ENCODE measurements at places on chromosomes 5 and 9.
A peak's percentile ranks its signal among the peaks of the same experiment; 100 is the strongest.

- no peak for DNase-seq
Observed at GRCh38 chr5:174843263-174844250, 119.2 kb downstream of the MSX2 start.

DNA sequence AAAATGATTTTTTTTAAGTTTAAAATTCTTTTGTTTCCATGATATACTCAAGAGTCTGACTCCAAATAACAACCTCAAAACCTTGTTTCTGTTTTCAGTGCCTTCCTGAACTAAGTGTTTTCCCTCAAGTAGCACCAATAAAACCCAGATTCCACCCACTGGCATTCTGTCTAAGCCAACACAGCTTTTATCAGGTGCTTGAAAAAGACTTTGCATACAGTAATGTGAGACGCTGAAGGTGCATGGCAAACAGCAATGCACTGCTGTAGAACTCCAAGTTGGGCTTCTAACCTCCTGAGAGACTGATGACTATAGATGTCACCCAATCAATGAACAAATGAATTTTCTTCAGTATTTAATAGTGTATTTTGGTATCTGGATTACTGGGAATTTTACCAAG is 95.7 kb downstream of the NFIB start:
- DNase-seq = no peak

- DNase-seq = no peak
Observed at GRCh38 chr5:95734906-95735305, 3.8 kb downstream of the RHOBTB3 start.

DNA sequence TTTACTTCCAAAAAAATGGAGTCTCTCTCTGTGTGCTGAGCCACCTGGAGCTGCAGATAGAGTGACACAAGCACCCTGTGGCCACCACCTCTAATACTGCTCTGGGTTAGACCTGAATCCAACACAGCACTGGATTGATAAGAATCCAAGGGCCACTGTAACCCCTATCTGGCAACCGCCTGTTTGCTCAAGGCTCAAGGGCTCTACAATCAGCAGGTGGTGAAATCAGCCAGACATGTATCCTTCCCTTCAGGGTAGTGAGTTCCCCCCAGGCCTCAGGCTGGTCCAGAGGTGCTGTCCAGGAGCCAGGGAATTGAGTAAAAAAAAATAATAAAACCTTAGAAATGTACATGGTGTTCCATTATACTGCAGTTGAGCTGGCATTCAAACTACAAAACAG is 509.0 kb downstream of the KIF4B start:
- DNase-seq = no peak

- DNase-seq = no peak
Observed at GRCh38 chr9:86940774-86941173, 6.5 kb downstream of the GAS1 start.

GRCh38 chr5:93649234-93649900 is 66.3 kb downstream of the NR2F1 start:
- DNase-seq = no peak

- DNase-seq = no peak
Observed at GRCh38 chr5:73977146-73977545, 351.1 kb downstream of the ARHGEF28 start.

GRCh38 chr5:176812269-176813259 is 2.2 kb downstream of the UNC5A start:
- DNase-seq = no peak

DNA sequence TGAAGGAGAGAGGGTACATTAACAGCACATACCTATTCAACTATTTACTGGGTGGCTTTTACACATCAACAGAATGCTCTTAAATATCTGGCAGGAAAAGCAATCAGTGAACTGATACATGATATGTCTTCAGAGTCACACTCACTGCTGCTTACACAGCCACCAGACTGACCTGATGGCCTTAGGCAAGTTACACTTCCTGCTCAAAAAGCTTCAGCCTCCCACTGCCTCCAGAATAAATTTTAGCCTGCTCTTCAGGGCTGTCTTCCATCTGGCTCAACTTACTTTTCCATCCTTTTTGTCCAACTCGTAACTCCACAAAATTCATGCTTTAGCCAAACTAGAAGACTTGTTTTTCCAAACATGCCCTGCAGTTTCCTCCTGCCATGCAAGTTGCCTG is 10.7 kb downstream of the LOX start:
- DNase-seq = no peak

GRCh38 chr9:15403155-15403554 is 19.5 kb upstream of the SNAPC3 start:
- DNase-seq = no peak

DNA sequence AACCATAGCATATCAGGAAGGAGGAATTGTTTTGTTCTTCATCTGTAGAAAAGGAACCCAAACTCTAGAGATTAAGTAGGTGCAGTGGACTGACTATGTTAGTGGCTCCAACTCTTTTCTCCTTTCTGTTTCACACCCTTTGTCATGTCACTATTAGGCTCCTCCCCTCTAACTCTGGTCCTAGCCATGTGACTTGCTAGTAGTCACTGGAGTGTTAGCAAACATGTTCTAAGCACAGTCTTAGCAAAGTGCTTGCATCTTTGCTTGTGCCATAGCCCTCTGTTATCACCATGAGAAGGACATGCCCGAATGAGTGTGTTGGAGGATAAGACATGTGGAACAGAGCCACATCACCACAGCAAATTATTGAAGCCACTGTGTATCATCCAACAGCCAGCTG is 55.4 kb upstream of the PPP3R2 start:
- DNase-seq = no peak

GRCh38 chr5:131825404-131826013 is 28.7 kb upstream of the FNIP1 start:
- no peak for DNase-seq

DNA sequence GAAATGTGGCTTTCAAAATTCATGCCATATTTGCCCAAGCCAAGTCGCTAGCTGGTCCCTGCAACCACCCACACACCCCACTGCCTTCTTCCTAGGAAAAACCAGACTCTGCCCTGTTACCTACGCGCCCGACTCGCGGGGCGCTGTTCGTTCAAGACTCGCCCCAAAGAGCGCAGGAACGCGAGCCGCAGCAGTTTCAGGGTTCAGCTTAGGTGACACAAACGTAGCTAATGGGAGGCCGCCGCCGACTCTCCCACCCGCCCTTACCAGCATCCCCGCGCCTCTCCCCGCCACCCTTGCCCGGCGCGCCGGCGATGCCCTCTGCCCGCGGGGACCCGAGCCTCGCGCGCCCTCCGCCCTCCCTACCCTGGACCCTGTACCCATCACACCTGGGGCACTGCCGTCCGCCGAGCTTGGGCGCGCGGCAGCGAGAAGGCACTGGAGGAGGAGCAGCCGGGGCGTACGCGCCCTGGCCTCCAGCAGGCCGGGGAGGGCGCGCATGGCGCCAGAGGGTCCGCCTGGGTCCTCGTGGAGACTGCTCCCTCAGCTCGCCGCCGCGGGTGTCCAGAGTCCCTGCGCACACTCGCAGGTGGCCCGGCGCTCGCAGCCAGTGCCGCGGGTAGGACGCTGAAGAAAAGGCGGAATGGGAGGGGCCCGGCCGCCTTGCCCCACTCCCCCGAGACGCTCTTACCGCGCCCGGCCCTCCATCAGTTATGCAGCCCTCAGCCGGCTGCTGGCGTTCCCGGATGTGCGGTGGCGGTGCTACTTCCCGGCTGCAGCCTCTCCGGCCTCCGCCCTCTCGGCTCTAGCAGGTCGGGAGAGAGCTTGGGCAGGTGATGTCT is at the start of gene EMB:
Gene EMB (minus strand): TSS at position 638 of the 842 bp plus-strand sequence. CDS start 137 bp downstream, at position 501.
- peak; percentile 92 for DNase-seq

DNA sequence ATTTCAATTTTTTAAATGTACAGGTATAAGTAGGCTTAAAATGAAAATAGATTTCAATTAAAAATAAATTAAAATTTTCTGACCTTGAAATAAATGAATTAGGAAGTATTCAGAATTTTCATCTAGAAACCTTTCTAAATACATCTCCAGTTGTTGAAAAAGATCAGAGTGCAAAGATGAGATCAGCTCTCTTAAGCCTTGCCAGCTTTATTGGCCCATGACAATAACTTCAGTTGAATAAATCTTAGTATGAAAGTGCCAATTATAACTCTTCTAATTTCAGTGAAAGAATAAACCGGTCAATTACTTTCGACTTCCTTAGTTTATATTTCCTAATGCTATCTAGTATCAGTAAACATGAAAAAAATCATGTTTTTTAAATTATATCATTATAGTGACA is 117.4 kb downstream of the FBXL17 start:
- DNase-seq = no peak

DNA sequence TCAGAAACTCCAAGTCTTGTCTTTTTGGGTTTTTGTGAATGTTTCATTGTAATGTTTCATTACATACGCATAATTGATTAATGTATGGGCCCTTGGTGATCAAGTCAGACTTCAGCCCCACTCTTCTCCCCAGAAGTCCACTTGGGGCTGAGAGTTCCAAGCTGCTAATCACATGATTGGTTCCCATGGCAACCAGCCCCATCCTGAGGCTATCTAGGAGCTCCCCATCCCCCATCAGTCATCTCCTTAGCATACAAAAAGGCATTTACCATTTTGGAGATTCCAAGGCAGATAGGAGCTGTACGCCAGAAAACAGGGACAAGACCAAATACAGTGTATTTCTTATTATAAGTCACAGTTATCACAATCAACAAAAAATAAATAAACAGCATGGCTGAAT is 22.9 kb upstream of the SYK start:
- no peak for DNase-seq

GRCh38 chr5:33415811-33416354 is 24.9 kb upstream of the TARS1 start:
- no peak for DNase-seq

DNA sequence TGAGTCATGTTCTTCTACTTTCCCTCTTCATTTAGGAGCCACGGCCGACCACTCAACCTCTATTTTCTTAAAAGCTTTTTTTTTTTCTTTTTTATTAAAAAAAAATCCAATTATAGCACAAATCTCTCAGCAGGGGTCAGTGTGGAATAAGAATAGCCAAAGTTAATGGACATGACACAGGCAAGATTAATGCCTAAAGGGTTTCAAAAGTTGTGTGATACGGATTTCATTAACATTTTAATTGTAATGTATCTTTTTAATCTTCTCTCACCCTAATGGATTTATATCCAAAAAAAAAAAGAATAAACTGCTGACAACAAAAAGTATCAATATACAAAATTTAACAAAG is 5.4 kb downstream of the NACC2 start:
- DNase-seq = peak; percentile 66

DNA sequence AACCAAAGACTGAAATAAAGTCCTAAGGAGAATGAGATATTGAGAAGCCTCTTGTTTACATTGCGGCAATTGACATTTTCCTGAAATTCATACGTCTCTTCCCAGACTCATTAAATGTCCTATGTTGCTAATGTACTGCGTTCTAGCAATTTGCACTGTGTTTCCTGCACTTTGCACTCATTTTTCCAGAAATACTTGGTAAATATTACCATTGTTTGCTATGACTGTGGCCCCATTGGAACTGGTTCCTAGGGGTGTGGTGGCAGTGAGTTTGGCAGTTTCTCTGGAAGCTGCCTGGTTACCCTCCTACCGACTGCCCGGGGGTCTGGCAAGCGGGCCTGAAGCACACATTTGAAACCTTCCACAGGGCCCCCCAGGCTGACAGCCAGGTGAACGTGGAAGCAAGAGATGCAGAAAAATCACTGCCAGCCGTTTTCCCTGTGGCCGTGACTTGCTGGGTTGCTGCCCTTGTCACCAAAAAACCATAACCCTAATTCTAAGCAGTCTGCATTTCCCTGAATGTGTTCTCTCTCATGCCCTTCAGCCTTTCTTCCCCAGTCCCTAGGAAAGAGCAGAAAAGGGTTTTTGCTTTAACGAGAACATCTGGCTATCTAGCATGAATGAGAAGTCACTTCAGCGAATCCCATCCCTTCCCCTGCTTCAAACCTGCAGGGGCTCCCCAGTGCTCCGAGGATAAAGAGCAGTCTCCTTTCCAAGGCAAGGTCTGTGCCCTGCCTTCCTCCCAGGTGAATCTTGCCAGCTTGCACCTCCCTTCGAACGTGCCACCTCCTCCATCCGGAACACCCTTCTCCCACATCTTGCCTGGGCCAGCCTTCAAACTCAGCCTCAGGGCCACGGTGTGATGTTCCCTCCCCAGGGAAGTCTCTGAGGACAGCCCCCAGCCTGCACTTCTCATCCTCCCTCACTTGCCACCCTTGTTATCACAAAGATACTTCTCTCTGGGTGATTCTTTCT is 84.2 kb downstream of the AK8 start:
- no peak for DNase-seq

GRCh38 chr9:126488881-126489404 is 124.8 kb upstream of the LMX1B start:
- no peak for DNase-seq

DNA sequence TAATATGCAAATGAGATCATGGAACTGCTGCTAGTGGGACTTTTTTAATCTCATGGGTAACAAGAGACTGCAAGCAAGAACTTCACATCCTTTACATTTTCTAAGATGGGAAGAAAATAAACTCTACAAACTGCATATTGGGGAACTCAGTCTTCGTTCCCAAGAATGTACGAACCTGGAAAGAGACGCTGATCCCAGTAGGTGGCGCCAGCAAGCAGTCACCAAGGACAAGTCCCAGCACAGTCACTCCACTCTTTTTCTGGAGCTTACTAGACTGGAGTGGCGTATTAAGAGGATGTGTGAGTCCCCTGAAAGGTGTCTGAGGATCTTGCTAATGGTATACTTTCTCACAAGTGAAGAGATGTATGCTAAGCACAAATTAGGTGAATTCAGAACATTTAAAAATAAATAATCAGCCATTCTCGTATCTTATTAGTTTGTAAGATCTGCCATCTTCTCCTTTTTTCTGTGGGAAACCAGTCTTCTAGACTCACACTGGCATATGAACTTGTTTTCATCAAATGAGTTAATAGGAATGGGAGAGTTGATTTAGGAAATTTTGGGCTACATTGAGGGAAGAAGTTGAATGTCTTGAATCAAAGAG is 16.0 kb upstream of the PUM3 start:
- DNase-seq = no peak

DNA sequence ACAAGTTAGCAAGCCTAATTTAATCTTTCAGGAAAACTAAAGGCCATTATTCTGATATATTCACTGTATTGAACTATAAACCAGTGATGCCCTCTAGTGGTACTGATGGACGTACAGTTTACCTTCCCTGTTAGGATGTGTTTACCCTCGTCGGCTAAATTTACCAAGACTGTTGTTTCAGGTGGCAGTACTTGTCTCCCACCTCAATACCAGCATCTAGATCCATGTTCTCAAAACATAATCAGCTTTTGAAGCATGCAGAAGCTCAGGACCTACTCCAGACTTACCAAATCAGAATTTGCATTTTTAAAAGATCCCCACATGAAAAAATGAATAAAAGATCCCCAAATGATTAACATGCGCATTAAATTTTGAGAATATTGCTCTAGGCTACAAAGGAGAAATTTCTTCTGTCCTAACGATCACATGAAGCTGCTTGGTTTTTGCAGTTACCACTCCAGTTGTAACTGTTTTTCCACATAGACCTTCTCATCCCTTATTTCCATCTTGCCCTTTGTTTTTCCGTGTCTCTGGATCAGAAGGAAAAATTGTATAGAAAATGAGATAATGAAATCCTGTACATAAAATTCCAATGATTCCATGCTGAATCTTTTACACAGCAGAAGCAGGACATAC is 3.2 kb upstream of the BAAT start:
- peak; percentile 51 for DNase-seq

GRCh38 chr5:72949481-72949880 is 6.4 kb upstream of the FCHO2 start:
- DNase-seq = no peak

Data from CD8-positive, alpha-beta T cell (primary cell).